ENCODE measurements at places on chromosomes 1 and 21.
A peak's percentile ranks its signal among the peaks of the same experiment; 100 is the strongest.

- no peak for DNase-seq
Observed at GRCh38 chr1:16165073-16165364, 9.2 kb upstream of the EPHA2 start.

GRCh38 chr1:84862810-84863251 is 30.2 kb downstream of the LPAR3 start:
- DNase-seq: peak; percentile 36

DNA sequence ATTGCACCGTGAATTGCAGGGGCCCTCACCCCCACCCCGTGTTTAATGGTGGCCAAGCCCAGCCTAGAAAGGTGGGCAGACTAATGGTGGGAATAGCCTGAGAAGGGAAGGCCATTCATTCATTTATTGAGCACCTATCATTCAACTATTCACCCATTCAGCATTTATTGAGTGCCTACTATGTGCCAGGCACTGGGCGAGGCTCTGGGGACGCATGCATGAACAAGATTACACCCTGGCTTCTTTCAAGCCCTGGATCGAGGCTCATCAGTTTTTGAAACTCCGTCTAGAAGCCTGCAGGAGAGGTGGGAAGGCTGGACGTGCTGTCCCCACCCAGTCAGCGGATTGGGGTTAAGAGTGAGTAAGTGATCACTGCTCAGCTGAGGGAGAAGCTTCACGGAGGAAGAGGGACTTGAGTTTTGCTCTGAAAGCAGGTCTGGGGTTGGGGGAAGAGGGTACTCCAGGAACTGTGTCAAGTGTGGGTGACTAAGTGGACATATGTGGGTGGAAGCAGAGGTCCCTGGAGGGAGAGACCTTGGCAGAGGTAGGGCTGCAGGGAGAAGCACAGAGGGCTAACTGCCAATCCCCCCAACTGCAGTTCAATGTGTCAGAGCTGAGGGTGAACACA is 35.6 kb downstream of the MEF2D start:
- DNase-seq: no peak

DNA sequence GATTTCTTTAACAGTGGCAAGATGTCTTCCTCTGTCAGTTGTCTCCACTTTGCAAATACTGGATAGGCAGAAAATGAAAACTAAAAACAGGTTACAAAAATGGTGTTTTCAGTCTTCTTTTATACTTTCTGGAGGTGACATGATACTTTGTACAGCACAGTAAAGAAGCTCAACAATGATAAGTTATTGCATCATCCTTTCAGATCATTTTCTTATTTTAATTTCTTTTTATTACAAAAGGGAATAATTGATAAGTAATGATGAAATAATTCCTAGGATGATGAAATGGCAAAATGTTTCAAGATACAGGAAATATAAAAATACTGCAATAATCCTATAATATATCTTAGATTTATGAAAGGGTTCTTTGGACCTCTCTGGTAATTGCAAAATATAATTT is 16.5 kb downstream of the GORAB start:
- no peak for DNase-seq

- DNase-seq: no peak
Observed at GRCh38 chr1:202291001-202291400, 50.7 kb downstream of the UBE2T start.

DNA sequence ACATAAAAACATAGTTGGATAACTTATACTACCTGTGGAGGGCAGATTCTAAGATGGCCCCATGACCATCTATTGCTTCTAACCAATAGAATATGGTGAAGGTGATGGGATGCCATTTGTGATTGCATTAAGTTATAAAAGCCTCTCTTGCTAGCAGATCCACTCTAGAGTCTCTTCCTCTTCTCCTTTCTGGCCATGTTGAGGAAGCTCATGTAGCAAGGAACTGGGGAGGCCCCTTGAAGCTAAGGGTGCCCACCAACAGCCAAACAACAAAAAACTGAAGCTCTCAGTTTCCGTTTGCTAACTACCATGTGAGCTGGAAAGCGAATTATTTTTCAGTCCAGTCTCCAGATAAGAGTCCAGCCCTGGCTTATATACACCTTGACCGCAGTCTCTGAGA is 16.0 kb upstream of the AGO1 start:
- DNase-seq: no peak

GRCh38 chr1:202252271-202252670 is 58.7 kb downstream of the LGR6 start:
- DNase-seq: no peak

- no peak for DNase-seq
Observed at GRCh38 chr1:166960858-166961474, 14.4 kb downstream of the ILDR2 start.

GRCh38 chr1:114648503-114648902 is 21.3 kb downstream of the DENND2C start:
- DNase-seq: no peak

DNA sequence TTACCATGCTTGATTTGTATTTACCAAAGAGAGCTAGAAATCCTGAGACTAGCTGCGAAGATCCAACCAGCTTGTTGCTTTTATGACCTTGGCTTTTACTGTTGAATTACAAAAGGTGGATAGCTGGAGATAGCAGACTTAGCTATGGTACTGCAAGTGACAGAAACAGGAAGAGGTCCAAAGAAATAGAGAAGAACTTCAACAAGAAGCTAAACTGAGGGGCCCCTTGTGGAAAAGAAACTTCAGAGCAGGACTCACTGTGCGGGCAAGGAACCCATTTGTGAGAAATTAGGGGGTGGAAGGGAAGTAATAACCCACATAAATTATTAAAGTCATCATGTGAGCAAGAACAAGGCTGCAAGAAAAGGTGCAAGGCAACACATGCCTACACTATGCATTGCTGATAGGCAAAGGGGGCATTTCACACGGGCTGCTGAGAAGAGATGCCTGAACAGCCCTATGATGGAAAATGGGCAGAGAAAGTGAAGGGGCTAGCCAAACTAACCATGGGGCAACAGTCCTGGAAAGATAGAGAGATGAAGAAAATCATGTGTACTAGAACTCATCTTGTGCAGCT is 116.6 kb upstream of the PRDX6 start:
- DNase-seq: no peak

DNA sequence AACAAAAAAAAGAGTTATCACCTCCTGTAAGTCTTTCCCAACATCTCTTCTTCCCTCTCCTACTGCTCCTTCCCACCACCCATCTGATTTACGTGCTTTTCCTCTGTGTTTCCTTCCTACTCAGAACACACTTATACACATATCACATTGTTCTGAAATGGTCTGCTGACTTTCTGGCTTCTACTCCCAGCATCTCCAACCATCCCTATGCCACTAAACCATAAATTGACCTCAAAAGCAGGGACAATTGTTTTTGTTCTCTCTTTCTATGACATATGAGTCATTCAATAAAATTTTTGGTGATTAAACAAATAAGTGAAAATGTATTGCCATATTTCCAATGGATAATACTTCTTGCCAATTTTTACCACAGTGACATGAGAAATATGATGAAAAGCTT is 8.2 kb downstream of the GOLPH3L start:
- DNase-seq: no peak

GRCh38 chr1:248375446-248375845 is at the start of gene OR2T6:
TSS of gene OR2T6 (plus strand) at chr1:248375746. CDS start at chr1:248387609, 11,863 bp downstream.
- no peak for DNase-seq

- no peak for DNase-seq
Observed at GRCh38 chr1:9573723-9574122, 15.0 kb upstream of the TMEM201 start.

GRCh38 chr1:75174031-75174760 is 40.0 kb downstream of the LHX8 start:
- no peak for DNase-seq

DNA sequence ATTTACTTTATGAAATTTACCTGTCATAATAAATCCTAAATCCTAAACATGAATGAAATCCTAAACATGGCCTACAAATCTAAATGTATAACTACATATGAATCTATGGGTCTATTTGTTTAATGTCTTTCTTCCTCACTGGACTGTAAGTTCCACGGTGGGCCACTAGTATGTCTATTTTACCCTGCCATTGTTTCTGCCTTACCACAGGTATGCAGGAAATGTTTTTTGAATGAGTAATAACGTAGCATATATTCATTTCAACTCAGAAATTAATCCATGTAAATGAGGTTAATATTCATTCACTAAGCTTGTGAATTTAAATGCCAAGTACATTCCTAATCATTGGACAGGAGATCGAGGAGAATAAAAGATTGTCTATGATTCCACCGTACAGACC is 35.3 kb downstream of the B3GALNT2 start:
- no peak for DNase-seq

DNA sequence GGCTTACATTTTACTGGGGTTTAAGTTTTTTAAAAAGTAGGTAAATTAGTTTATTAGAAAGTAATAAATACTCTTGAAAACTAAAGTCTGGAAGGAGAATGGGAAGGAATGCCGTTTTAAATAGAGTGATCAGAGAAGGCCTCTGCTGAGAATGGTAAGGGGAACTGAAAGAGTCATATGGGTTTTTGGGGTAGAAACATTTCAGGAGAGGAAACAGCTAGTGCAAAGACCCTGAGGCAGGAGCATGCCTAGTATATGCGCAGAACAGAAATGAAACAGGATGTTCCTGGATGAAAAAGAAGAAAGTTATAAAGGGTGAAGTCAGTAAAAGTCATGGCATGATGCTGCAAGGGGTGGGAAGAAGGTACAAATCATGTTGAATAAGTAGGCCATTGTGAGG is 38.9 kb downstream of the ZC3H11B start:
- no peak for DNase-seq

DNA sequence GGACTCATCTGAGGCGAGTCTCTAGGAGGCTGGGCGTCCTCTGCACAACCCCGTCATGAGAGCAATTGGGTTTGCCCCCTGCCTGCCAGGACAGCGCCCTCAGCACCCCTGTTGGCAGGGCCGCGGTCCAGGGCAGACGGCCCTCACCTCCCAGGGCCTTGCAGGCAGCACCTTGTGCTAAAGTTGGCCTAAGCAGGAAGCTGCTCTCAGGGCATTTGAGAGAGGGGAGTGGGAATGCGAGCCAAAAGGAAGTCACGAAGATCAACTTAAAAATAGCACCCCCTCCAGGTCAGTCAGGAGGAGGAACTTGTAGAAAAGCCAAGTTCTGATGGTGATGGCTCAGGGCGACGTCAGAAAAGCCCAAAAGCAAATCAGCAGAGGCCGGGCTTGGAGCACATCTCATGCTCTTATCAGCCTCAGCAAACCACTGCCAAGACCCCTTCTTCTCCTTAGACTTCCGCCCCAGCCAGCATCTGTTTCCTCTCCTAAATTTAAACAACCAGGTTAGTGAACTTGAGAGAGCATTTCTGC is 12.6 kb upstream of the ADORA3 start:
- DNase-seq: peak; percentile 67

DNA sequence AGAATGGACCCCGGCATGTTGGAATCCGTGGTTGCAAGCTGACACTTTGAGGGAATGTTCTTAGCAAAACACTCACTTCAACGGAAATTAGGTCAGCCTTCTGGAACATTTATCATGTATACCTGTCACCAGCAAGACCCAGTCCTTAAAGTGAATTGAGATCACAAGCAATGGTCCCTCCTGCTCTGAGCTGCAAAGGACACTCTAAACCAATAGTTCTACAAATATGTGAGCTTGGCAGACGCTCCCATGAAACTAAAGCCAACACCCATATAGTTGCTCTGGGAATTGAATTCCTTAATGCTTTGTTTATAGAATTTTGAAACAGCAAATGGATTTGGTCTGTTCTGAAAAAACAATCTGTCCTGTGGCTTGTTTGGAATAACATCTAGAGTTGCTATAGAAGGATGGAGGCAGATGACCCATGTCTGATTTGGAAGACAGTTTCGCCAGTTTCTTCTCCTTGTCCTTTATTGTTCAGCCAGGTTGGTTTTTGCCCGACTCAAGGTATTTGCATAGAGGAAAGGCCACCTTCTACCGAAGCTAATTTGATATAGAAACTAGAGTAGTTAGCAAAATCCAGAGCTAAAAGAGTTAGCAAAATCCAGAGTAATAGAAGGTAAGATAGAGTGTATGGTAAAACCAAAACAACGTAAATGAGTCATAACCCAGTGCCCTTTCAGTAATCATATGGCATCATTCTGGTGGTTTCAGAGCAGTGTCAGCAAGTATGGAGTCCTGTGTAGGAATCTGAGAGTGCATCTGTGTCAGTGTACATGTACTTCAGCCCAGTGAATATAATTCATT is 236.2 kb downstream of the NFIA start:
- no peak for DNase-seq

GRCh38 chr1:81525085-81525484 is 275.6 kb upstream of the ADGRL2 start:
- DNase-seq: no peak

DNA sequence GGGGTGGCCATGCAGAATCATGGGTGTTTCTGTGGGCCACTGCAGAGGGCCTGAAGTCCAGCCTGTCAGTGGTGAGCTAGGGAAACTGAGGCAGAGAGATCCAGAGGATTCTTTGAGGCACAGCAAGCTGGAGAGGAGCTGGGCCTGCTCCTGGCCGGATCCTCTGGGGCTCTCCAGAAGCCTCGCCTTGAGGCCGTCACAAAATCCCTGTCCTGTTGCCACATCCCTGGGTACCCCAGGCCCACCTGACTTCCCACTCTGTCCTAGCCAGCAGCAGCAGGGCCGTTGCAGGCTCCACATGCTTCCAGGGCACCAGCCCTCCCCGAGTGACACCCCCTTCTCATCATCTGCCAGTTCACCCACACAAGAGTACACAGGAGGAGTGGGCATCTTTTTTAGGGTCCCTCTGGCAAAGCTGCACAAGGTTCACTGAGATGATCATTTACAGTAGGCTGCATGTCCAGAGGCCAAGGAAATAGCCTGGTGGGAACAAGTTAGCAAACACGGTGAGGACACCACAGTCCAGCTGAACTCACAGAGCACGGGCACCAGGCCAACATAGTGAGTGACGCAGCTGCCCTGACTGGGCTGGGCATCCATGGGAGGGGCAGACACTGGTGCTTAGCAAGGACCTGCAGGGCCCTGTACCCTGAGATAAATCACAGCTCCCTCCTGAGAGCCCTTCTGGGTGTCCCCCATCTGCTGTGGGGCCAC is 25.1 kb upstream of the TSPEAR start:
- DNase-seq: no peak

GRCh38 chr1:43284065-43284464 is 1.3 kb downstream of the C1orf210 start:
- no peak for DNase-seq

DNA sequence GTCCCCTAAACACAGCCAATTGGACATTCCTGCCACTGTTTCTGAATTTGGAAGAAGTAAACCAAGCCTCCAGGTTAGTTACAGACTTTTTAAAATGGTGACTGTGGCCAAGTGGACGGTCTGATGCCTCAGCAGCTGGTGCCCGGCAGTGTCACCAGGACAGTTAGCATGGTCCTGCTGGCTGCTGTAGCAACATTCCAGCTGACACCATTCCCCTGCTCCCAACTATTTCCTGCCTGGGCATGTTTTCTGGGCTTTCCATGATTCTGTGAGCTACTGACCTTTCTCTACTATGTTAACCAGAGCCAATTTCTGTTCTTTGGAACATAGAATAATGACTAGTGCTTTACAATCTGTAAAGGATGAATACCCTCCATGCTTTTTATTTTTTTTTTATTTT is 95.0 kb downstream of the TLR5 start:
- DNase-seq: no peak
